ENCODE measurements at places on chromosomes 5 and 9.

DNA sequence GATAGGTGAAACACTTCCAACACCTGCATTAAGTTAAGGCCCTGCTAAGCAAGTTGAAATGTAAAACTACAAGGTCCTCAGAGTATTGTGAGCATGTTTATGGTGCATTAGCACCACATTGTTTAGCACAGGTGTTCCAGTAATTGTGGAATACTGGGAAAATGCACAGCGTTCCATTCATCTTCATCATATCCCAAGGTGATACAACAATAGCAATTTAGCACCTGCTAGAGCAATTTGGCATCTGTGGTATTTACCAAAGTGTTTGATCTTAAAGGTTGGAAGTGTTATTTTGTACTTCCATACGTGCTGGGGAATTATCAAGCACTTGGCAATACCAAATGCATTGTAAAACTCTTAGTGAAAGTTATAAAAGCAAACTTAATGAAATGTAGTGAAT, 266.8 kb downstream of the CYLC2 start:
- no peak for DNase-seq

DNA sequence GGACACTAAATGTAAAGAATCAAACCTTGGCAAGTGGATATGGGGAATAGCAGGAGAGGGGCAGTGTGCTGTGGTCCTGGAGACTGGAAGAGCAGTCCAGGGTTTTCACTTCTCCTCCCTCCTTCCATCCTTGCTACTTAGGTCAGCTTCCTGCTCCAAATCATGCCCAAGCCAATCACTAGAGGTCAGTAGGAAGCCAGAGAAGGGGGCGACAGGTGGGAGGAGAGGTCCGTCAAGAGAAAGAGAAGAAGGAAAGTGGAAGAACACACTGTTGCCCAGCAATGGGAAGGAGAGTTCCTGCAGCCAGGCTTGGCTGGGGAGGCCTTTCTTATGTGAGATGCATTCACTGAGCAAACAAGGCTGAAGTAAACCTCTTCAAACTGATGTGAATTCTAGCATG, 289.6 kb downstream of the DTWD2 start:
- no peak for DNase-seq

- DNase-seq: no peak
These were observed 410.0 kb upstream of the ADAMTSL1 start for GRCh38 chr9:18063856-18064390.

DNA sequence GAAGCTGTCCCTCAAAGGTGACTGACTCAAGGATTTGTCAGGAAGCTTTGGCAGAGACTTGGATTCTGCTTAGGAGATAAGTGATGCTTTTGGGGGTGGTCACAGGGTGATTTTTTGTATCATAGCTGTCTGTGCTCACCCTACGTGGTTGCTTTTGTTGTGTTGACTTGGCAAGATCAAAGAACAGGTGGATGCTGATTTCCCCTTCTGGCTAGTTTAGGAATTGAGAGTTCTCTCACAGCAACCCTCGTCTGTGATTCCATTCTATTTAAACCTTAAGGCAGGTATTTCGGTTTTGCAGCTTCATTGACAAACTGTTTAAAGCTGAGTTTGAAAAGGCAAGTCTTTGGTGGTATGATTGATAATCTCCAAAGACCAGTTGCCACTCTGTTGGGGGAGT, 27.2 kb downstream of the ARHGAP26 start:
- DNase-seq: no peak

DNA sequence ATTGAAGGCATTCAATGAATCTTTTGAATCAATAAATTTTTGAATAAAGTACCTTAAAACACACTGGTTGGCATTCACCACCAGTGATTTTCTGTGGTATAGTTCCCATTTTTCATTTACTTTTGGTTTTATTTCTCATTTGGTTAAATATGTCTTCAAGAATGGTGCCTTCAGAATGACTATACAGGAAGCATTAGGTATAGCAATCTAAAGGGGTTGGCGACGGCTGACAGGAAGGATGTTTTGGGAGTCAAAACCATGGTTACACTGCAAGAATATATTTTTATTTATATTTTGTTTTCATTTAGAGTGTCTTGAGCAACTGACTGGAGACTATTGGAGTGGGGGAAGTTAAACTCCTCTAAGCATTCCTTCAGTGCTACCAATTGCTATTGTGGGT, 235.7 kb downstream of the HTR1A start:
- DNase-seq: no peak

DNA sequence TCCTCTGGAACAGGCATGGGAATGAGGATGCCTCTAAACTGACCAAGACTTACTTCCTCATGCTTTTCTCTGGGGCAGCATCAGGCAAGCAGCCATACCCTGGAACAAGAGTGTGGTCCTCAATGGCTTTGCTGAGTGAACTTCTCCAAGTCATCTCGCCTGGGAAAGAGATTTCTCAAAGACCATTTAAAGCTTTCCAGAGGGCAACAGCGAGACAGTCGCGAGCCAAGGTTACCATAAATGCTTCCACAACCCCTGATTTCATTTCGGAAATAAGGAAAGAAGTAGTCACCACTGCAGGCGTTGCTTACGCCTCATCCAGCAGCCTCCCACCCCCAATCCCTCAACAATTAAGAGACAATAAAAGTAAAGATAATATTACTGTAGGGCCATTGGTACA, 1.1 kb upstream of the SNCAIP start:
- DNase-seq: no peak

- DNase-seq: no peak
These were observed 180.1 kb downstream of the TTLL11 start for GRCh38 chr9:121912812-121913627.

GRCh38 chr5:81835814-81836367, 85.0 kb upstream of the SSBP2 start:
- no peak for DNase-seq

GRCh38 chr5:16508730-16509531, 43.3 kb upstream of the ZNF622 start:
- DNase-seq: no peak

DNA sequence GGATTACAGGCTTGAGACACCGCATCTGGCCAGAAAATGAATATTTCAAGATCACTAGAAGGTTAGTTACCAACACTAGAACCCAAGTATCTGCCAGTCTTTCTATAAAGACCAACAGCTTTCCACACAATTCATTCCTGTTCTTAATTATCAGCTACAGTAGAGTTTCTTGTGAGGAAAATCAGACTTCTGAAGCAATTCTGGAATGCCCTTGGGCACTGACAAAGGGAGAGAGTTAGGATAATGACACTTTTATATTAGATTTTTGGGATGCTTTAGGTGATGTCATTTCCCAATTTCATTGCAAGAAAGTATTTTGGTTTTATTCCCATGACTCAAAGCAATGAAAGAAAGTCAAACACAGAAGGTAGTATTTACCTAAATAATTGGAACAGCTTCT, 497.0 kb upstream of the TUSC1 start:
- DNase-seq: no peak

- DNase-seq: no peak
These were observed 411 bp upstream of the MAT2B start for GRCh38 chr5:163505049-163505367.
